Stimulated activated CD4-positive, alpha-beta T cell treated with anti-CD3 and anti-CD28 coated beads, Interleukin-15, amount 100 ng/mL, for 1 hour (primary cell): ENCODE measurements at places on chromosomes 6 and 20.

- no peak for DNase-seq
Measured at GRCh38 chr6:160060920-160061447, 60.6 kb upstream of the SLC22A1 start.

DNA sequence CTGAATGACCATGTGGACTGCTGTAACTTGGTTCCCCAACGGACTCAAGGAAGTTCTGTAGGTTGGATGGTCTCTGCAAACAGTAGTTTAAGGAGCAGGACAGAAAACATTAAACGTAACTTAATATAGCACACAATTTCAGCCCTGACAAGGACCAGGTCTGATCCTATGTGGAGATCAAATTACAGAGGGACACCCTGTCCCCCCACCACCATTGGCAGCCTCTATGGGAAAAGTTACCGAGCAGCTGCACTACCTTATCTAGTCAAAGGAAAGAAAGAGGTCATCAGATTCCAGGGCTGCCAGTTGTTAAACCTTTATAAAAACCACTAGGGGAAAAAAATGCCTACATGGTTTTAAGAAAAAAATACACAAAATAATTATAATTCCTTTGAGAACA lies 191.5 kb upstream of the RSPO3 start:
- DNase-seq: no peak

DNA sequence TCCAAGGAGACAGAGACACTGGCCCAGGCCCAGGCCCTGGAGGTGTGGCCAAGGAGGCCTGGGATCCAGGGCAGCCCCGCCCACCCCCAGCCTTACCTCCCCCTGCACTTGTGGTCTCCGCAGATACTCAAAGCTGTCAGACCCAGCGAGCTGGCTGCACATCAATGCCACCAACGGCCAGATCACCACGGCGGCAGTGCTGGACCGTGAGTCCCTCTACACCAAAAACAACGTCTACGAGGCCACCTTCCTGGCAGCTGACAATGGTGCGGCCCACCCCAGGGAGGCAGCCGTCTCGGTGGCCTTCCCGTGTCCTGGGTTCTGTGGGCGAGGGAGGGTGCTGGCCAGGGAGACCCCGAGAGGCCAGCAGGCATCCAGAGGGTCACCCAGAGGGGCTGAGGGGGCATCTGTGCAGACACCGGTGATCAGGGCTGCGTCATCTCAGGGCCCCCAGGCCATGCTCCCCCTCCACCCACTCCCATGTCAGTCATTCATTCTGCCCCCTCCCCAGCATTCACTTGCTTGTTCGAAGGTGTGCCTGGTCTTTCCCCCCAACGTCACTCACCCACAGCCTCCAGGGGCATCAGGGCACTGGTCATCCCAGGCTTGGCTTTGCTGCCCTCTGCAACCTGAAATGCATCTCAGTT lies 141.3 kb downstream of the TAF4 start:
- DNase-seq: no peak

DNA sequence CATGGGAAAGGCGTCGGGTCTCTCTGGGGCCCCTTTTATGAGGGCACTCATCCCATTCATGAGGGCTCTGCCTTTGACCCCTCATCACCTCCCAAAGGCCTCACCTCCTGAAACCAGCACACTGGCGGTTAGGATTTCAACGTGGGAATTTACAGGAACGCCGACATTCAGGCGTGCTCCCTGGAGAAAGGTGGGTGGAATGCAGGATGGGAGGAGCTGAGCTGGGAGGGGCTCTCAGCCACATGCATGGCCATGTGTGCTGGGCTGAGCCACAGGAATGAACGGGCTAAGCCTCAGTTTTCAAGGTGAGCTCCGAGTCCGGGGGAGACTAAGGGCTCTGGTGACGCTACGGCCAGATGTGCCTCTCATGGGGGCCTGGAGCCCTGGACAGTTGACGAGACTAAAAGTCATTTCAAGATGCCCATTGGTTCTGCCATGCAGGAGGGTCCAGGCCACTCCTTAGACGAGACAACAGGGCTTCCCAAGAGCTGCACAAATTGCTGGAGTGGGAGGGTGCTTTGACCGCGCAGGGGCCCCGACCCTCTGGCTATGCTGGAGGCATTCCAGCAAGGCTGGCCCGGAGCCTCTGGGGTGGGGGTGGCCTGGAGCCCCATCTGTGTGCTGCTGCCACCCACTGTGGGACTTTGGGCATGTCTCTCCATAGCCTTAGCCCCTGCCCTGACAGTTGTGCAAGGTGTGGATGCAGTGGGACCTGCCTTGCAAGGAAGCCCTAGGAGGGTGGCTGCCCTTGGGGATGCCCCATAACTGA lies 3.8 kb upstream of the ARFGAP1 start:
- no peak for DNase-seq

DNA sequence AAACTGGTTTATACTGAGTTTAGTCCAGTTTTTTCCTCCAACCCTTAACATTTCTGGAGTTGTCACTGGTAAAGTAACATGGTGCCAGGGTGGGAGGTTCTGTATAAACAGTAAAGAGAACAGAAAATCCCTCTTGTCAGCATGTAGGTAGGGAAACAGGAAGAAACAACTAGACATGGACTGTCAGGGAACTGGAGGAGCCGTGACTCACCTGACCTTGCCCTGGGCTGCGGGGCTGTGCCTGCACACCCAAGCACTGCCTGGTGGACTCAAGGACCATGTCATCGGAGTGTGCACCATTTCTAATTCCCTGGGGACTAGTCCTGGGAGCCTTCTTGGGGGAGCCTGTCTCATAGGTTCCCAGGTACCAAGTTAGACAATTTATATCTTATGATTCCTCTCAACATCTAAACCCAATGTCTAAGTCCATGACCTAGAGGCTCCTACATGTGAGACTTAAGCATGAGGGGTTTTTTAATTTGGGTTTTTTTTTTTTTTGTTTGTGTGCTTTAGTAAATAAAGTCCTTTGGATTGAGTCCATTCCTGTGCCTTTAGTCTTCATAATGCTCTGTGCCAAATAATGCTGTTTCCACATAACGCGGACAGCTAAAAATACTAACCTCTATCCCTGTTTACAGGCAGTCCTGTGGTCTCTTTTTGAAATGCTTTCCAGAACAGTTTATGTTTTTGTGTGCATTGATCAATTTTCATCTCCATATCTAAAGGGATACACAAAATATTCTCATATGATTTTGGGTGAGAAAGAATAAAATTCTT lies 136.9 kb upstream of the SUPT3H start:
- DNase-seq: no peak

DNA sequence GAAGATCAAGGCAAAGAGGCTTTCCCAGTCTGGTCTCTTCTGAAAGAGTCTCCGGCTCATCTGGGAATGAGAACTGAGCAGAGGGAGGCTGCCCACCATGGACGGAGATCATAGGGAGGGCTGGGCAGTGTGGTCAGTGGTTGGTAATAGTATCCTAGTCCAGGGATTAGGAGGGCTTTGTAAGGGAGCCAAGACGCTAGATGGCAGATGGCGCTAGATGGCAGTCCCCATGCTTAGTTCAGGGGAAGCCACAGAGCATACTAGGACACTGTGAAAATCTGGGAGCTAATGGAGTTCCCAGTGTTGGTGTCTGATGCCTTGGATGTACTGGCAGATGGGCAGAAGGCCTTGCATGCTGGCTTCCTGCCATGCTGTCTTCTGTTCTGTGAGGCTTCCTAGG lies 21.7 kb upstream of the DAAM2 start:
- no peak for DNase-seq

DNA sequence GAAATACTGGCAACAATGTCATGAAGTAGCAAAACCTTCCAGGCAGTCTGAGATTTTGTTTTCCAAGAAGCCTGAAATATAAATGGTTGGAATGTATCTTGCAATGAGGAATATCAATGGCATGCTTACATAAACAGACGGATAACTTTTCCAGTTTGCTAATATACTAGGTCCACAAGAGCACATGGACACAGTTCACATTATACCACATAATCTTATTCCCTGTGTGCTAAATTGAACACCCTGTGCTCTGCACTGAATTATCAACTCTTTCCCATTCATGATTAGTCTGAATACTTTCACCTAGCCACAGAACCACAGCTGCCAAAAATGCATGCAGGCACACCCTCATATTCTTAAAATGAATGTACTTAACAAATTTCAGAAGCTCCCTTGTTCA lies 274.3 kb downstream of the COL12A1 start:
- no peak for DNase-seq

GRCh38 chr6:45961125-45961524 lies 54.5 kb downstream of the CLIC5 start:
- no peak for DNase-seq

DNA sequence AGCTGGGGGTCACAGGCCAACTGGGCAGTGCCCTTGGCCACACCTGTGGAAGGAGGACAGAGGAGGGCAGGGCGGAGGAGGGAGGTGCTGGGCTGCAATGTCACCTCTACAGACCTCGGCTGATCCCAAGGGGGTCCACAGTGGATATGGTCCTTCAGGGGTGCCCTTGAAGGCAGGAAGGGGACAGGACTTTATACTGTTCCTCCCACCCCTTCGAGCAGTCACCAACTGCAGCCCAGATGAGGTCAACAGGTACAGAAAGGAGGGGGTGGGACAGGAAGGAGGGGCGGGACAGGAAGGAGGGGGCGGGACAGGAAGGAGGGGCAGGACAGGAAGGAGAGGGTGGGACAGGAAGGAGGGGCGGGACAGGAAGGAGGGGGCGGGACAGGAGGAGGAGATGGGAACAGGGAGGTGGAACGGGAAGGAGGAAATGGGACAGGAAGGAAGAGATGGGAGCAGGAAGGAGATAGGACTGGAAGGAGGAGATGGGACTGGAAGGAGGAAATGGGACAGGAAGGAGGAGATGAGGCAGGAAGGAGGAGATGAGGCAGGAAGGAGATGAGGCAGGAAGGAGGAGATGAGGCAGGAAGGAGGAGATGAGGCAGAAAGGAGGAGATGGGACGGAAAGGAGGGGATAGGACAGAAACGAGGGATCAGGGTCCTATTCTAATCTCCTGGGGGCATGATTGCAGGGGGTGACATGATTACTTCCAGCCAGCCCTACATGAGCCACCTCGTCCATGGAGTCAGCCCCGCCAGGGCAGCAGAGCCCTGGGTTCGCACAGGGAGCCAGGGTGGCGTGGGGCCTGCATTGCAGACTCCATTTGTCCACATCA lies 19.4 kb upstream of the MRGBP start:
- peak; percentile 42 for DNase-seq

GRCh38 chr20:31667315-31668285 lies 29.9 kb downstream of the COX4I2 start:
- DNase-seq: no peak

DNA sequence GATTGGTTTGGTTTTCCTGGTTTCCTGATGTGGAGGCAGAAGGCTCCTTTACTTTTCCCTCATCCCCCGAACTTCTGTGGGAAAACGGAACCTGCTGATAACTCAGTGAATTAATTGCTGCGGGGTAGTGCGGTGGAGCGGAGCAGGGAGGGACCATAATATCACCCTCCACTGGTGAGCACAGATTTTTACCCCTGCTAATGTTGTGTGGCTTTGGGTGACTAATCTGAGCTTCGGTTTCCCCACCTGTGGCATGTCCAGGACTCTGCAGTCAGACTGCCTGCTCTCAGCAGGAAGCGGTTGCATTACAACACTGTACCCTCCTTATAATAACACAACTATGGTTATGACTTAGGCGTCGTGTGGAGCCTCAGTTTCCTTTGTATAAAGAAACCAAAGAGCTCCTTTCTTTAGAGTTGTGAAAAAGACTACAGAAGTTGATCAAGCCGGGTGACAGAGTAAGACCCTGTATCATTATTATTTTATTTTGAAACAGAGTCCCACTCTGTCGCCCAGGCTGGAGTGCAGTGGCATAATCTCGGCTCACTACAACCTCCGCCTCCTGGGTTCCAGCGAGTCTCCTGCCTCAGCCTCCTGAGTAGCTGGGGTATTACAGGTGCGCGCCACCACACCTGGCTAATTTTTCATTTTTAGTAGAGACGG lies 2.2 kb upstream of the ID1 start:
- no peak for DNase-seq

DNA sequence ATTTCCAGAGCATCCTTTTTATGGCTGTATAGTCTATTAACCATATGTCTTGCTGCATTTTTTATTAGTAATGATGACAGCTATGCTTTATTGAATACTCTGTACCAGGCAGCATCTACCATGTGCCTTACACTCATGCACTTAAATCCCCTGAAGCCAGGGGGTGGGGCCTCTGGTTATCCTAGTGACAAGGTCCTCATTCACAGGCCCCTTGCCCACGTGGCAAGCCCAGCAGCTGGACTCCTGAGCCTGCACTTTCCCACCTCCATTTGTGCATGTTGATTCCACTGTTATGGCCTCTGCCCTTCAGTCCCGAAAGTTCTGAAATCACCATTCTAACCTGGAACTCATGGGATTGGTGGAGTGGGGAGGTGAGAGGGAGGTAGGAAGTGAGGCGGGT lies 22.3 kb downstream of the ACTR5 start:
- no peak for DNase-seq

- DNase-seq: no peak
Measured at GRCh38 chr6:40359808-40360207, 227.4 kb downstream of the LRFN2 start.

- no peak for DNase-seq
Measured at GRCh38 chr6:154382740-154383139, 26.1 kb upstream of the IPCEF1 start.

DNA sequence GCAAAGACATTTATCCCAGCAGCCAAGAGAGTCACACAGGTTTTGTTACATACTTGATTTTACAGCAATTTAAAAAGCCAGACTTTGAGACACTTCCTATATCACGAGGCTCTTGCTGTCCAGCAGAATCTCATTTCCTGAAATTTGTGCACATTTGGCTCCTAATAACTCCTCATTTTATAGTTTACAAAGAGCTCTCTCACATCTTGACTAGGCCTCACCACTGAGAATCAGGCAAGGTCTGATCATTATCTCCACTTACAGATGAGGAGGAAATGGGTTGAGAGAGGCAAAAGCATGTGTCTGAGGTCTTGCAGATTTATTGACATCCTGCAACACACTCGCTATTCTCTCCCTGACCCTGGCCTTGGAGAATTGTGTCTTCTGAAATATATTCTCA lies 426.8 kb downstream of the MAFB start:
- DNase-seq: no peak

- DNase-seq: no peak
Measured at GRCh38 chr20:53524589-53525312, 68.9 kb downstream of the ZNF217 start.

DNA sequence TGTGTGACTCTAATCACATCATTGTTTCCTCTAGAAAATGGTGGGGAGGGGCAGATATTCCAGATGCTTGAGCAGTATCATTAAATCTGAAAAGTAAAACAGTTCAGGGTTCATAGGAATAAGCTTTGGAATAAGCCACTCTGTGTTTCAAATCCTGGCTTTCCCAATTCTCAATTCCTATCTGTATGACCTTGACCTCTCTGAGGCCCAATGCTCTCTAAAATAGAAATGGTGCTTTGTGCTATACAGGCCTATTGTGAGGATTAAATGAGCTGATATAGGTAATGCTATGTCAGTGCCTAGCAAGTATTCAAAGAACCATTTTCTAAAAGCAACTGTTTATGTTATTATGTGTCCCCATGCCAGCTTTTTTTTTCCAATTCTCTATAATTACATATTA lies 209.0 kb upstream of the PRSS16 start:
- no peak for DNase-seq
